ENCODE measurements at places on chromosomes 5 and 9. TPM values are rescaled to one million over a fixed set of nuclear protein-coding genes. Genes with fewer than 3 reads are reported as not detected.

Gene PPP3R2
- not detected for total RNA-seq

Gene FAM221B
- not detected for total RNA-seq

Gene TAF11L10
- not detected for total RNA-seq

Gene ZNF169
- total RNA-seq: 13.4 TPM

Gene MELK
- 1.1 TPM for total RNA-seq

GRCh38 chr5:14400085-14400484 is 181.5 kb upstream of the OTULINL start:
- no peak for DNase-seq

DNA sequence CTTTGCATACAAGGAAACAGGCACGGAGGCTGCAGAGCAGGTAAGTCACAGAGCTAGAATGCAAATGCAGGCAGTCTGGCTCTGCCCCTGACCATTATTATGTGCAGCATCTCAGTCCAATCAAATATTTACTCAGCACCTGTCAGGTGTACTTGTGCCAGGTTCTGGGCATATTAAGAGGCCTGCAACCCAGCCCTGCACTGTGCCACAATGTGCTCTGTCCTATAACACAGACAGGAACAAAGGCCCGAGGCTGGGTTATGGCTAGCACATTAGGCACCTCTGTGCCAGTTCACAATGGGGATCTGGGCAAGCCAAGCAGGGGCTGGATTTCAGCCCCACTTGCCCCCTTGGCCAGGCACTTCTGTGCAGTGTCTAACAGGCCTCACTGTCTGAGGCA is 14.0 kb downstream of the ARL15 start:
- DNase-seq: no peak

- no peak for DNase-seq
Measured at GRCh38 chr9:88747768-88748167, 212.8 kb downstream of the NXNL2 start.

- DNase-seq: peak; percentile 67
Measured at GRCh38 chr9:136081826-136082495, 13.1 kb downstream of the NACC2 start.

- no peak for DNase-seq
Measured at GRCh38 chr9:37583522-37584121, 7.4 kb upstream of the FBXO10 start.

DNA sequence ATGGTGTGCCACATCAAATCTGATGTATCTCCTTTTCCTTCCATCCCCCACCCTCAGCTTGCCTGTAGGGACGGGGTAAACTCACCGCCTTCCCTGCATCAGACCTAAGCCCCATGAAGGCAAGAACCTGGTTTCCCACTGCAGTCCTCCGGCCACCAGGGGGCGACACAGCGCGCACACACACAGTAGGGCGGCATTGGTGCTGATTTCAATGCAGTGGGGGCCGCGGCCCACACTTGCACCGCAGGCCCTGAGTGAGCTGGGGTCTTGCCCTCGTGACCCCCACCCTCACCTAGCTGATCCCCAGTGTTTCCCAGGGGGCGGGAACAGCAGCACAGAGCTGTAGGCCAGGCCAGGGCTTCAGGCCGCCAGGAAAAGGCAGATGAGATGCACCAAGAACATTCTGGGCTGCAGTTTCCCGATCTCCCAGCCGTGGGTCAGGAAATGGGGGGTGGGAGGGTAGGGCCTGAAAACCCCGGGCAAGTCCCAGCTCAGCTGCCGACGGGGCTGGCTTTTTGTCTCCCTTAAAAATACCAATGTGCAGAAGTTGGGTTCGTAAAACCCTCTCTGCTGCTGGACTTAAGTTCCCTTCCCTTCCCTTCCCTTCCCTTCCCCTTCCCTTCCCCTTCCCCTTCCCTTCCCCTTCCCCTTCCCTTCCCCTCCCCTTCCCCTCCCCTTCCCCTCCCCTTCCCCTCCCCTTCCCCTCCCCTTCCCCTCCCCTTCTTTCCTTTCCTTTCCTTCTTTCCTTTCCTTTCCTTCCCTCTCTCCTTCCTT is 19.5 kb downstream of the FAM163B start:
- DNase-seq: no peak

DNA sequence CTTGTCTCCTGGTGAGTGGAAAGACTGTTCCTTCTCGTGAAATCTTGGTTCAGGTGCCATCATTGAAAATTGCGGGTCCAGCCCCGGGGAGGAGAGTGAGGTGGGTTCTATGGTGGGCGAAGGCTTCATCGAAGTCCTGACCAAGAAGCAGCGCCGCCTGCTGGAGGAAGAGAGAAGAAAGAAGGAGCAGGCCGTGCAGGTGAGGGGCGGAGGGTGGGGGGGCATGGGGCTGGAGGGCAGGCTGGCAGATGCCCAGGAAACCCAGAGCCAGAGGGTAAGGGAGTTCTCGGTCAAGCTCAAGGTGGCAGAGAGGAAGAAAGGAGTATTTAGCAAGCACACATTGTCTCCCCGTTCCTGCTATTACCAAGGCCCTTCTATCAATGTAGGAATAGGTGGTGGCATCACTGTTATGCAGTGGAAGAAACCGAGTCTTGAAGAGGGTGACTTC is 24.3 kb upstream of the POMT1 start:
- DNase-seq: peak; percentile 82

- no peak for DNase-seq
Measured at GRCh38 chr5:58145397-58145934, 314.4 kb downstream of the PLK2 start.

GRCh38 chr9:89483592-89484474 is 14.1 kb downstream of the SEMA4D start:
- no peak for DNase-seq

- DNase-seq: no peak
Measured at GRCh38 chr9:106677830-106678229, 185.1 kb upstream of the ZNF462 start.

DNA sequence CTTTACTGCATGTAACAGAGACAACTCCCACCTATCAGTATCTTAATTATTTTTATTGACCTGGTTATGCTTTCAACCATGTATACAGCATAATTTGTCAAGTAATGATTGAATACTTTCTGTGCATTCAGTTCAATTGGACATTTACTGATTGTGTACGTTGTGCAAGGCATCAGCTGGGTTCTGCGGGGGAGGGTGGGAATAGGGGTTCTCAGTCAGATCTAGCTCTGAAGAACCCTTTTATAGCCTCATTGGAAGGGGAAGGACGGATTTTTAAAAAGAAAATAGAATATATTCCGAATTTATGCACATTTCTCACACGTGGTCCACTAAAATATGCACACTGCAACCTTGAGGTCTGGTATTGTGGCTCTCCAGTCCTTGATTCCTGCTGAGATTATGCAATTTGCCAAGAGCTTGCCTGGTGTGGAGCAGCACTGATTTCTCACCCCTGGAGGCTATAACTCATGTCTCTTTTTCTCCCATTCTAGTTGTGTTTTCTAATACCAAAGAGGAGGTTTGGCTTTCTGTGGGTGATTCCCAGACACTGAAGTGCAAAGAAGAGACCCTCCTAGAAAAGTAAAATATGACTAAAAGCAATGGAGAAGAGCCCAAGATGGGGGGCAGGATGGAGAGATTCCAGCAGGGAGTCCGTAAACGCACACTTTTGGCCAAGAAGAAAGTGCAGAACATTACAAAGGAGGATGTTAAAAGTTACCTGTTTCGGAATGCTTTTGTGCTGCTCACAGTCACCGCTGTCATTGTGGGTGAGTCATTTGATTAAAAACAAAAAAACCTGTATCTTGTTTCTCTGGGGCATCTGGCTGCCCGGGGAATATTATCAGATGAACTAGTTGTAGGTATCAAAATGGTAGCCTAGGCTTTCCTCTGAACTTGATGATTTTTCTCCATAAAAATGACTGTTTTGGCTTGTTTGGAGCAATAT is 1.7 kb downstream of the SLC1A3 start:
- no peak for DNase-seq

DNA sequence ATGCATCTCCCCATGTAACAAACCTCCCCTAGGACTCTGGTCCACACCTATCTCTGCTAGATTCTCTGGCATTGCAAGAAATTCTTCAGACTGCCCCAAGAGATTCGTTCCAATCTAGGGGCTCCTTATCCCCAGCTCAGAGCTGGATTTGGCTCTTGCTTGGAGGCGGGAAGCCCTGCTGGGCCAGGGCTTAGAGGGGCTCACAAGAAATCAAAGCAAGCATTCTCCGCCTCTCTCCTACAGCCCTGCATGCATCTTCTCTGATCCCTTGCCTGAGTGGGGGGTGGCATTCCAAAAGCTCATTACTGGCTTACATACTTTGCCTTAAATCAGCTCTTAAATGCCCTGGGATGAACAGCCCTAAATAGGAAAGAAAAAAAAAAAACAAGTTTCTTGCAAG is 75.8 kb downstream of the KCNIP1 start:
- no peak for DNase-seq

All from aorta (tissue), 5 donors.